ENCODE measurements at places on chromosomes 6 and 20.

- DNase-seq, result no peak
These were observed 133.7 kb downstream of the STXBP5 start for GRCh38 chr6:147337921-147338320.

GRCh38 chr6:139336488-139336887 lies 38.0 kb downstream of the CITED2 start:
- DNase-seq, result peak; percentile 28

DNA sequence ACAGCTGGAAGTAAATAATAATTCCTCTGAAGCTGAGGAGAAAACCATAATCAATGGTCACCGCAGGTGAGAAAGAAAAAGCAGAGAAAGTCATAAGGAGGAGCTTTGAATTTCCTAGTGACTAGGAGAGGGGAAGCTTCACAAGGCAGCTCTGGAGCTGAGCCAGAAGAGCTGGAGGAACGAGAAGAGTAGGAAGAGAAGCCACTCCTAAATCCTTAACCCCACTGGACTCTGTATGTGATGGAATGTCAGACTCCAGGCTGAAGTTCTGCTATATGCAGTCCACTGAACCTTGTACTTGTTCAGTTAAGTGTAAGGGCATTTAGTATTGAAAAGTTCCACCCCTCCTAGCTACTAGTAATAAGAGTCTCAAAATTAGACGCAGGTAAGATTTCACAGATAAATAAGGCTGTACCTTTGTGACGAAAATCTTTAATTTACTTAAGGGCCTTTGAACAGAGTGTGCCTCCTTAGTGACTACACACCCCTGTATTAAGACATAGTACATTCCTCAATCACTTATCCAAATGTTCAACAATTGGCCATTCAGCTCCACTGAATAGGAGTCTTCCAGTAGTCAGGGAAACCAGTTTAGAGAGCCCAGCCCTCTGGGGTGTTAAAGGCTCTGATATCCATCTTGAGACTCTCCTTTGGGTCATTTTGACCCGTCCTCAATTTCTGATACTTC lies 71.4 kb upstream of the UFL1 start:
- no peak for DNase-seq

GRCh38 chr6:165782134-165782533 lies 119.1 kb upstream of the PDE10A start:
- no peak for DNase-seq

DNA sequence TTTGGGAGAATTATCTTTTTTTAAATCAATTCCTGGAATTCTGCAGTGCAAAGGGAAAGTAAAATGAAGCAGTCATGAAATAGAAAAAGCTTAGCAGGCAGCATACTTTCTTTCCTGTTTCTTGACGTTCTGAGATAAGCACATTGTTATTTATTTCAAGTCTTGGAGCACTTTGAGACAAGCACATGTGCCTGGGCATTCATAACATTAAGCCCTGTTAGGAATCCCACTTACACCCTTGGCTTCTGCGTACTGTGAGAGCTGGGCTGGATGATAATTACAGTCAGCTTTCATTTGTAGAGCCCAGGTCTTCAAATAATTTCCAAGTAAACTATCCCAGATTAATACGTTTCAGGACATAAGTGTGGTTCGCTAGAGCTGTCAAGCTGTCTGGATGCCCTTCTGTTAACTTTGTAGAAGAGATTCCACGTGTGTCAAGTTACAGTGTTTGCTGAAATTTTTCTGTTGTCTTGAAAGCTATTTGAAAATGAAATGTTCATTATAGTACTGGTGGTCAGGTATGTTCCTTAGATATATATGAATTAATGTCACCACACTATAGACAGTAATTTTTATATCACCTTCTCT lies 8.9 kb downstream of the FARS2 start:
- no peak for DNase-seq

Measured in inflammatory macrophage treated with lipopolysaccharide for 4 hours (primary cell).